ENCODE measurements at places on chromosomes 2 and 18.
A peak's percentile ranks its signal among the peaks of the same experiment; 100 is the strongest.

DNA sequence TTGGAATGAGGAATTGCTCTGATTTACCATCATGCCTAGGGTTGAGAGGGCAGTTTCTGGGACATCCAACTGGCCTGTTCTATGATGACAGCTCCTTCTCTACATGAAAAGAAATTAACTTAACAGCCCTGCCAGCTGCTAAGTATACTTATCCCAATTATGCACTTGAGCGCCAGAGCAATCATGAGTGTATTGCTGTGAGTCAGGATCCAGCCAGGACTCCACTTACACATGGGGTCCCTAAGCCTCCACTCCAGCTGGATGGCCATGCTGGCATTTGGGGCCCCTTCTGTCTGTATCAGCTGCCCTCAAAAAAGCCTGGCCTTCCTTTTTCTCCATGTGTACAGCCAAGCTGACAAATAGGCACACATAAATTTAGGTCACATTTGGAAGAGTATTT lies 481.9 kb downstream of the TMX3 start:
- DNase-seq, result peak; percentile 52

DNA sequence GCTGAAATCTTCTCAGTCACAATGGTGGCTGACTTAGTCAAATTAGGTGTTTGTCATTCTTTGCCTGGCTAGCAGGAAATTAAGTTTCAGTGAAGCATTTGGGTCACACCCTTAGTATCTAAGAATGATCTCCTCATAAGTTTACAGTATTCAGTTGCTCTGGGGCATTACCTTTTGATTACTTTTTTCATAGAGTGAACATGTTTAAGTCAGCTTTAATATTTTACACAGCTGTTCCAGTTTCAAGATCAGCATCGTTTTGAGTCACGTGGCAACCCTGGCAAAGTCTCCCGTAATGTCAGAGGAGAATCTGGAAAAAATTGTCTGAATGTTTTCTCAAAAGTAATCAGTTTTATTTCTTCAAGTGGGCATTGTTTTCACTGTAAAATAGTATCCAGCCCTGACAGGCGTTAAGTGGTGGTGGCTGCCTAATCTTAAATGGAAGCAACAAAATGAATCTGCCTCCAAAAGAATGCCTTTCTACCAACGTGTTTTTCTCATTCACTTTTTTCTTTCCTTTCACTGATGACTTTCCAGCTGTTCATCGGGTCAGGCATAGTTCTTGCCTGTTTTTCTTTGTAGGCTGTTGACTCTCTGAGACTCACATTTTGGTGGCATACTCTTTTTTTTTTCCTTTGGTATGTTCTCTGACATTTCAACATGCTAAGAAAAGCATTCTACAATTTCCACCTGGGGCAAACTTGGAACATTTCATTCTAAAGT lies 319.6 kb upstream of the TCF4 start:
- peak; percentile 14 for DNase-seq

DNA sequence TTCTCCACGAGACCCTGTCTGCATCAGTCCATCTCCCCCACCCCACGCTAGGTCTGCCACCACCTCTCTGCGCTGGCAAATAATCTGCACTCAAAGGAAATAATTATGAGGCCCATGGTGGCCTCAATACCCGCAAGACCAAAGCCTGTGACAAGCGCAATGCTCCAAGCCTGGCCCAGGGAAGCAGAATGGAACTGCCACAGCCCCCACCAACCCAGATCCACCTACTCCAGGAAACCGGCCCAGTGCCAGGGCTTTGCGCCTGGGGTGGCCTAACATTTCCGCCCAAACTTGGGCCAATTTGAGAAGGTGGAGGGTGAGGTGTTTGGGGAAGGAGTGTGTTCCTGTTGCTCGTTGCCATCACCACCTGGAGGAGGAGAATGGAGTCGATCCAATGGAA lies 26.0 kb upstream of the ATOH8 start:
- no peak for DNase-seq

DNA sequence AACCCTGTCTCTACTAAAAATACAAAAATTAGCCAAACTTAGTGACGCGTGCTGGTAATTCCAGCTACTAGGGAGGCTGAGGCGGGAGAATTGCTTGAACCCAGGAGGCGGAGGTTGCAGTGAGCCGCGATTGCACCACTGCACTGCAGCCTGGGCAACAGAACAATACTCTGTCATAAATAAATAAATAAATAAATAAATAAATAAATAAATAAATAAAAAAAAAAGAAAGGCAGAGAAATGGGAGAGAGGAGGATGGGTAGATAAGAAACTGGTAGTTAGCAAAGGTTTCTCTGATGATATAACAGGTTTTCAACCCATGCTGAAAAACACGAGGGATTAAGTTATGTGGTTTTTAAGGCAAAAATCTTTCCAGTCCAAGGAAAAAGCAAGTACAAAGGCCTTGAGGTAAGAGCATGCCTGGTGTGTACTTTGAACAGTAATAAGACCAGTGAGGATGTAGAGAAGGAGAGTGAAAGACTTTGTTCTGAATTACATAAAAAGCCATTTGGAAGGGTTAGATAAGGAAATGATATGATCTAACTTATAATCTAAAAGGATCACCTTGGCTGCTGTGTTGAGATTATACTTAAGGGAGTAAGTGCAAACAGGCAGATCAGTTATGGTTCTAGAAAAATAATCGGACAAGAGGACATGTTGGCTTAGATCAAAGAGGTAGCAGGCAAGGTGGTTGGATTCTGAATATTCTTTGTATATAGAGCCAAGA lies 159.3 kb downstream of the PTH2R start:
- DNase-seq, result no peak

DNA sequence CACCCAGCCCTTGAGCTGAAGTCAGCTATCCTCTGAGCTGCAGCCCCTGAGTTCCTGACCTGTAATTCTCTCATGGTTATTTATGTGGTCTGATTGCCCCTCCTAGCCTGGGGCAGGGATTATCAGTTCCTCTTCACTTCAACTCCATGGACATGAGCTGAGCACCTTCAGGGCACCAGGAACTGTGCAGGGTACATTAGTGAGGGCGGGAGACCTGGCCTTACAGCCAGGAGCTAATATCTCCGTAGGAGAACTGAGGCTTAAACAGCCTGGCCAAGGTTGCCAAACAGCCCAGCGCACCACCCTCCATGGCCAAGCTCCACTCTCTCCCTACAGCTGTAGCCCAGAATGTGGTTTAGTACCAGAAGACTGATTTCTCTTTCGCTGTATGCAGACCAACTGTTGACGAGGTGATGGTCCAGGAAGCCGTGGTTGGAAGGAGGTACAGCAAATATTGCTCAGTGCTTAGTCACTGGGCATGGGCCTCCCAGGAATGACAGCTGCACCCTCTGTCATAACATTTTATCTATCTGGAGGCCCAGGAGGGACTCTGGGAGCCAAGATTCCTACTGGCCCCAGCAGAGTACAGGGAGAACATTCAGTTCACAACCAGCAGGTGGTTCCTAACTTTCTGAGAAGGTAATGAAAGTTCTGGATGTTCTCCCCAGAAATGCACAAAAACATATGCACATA lies 228.7 kb upstream of the SIX2 start:
- no peak for DNase-seq

DNA sequence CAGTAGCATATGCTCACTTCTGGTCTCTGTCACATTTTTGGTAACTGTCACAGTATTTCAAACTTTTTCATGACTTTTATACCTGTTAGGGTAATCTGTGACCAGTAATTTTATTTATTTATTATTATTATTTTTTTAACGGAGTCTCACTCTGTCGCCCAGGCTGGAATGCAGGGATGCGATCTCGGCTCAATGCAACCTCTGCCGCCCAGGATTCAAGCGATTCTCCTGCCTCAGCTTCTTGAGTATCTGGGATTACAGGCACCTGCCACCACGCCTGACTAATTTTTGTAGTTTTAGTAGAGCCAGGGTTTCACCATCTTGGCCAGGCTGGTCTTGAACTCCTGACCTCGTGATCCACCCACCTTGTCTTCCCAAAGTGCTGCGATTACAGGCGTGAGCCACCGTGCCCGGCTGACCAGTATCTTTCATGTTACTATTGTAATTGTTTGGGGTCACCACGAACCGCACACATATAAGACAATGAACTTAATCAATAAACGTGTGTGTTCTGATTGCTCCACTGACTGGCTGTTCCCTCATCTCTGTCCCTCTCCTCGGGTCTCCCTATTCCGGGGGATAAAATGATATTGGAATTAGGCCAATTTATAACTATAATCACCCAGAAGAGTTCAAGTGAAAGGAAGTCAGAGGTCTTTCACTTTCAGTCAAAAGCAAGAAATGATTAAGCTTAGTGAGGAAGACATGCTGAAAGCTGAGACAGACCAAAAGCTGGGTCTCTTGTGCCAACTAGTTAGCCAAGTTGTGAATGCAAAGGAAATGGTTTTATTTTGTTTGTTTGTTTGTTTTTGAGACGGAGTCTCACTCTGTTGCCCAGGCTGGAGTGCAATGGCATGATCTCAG lies 22.9 kb downstream of the TGIF1 start:
- no peak for DNase-seq

GRCh38 chr2:196242131-196242620 lies 70.8 kb upstream of the STK17B start:
- no peak for DNase-seq

DNA sequence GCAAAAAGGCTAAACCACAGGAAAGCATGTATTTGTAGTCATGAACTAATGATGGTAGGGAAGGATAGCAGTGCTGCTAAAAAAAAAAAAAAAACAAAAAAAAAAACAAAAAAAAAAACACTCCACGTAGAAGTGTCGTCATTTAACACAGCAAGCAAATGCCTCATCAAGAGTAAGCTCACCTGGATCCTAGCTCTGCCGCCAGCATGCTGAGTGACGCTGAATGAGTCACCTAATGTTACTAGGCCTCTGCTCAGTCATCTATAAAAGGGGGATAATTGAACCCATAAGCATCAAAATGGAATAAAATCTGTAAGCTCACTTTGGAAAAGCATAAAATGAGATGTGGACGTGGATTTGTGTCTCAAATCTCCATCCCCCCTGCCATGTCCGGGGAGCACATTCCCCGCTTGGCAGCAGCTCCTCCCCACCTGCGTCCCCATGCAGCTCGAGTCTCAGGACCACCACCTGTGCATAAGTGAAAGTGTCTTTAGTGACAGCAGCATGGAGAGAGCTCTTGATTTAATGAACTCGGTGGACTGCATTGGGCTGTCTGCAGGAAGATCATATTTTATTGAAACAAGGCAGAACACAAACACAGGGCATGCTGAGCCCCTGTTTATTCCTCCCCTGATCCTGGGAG lies 427.5 kb downstream of the LRATD1 start:
- no peak for DNase-seq

DNA sequence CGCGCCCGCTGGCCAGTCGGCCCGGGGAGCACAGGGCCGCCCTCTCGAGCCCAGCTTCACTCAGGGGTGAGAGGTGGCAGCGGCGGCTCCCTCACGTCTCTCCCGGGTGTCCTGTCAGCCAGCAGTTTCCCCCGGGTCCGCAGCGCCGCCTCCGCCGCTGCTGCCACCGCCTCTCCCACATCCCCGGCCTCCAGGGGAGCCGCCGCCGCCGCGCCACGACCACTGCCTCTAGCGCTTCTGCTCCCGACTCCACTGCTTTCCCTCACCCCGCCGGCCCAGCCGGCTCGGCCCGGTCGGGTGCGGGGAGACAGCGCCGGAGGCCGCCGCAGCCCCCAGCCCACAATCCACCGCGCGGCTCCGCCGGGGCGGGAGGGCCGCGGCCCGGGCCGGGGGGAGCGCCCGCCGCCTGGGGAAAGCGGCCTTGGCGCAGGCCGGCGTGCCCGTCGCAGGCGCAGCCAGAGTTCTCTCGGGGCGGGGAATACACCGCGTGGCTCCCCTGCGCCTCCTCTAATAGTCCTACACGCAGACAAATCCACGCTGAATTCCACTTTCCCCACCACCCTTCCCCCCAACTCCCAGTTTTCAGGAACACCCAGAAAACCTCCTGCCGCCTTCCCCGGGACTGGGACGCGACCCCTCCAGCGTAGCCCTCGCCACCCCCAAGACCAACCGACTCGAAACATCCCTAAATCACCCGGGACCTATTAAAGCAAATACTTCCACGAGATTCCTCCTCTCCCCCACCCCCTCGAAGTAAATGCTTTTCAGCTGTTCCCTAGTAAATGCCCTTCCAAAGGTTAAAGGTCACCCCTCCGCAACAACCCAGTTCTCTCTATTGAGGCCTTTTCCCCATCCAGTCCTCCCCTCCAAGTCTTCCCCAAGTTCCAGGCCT lies at the start of gene VPS54:
Gene VPS54, minus strand, starts transcription at position 346 of the 892 bp plus-strand sequence. CDS start 35,429 bp downstream, outside the sequence.
- peak; percentile 53 for DNase-seq

DNA sequence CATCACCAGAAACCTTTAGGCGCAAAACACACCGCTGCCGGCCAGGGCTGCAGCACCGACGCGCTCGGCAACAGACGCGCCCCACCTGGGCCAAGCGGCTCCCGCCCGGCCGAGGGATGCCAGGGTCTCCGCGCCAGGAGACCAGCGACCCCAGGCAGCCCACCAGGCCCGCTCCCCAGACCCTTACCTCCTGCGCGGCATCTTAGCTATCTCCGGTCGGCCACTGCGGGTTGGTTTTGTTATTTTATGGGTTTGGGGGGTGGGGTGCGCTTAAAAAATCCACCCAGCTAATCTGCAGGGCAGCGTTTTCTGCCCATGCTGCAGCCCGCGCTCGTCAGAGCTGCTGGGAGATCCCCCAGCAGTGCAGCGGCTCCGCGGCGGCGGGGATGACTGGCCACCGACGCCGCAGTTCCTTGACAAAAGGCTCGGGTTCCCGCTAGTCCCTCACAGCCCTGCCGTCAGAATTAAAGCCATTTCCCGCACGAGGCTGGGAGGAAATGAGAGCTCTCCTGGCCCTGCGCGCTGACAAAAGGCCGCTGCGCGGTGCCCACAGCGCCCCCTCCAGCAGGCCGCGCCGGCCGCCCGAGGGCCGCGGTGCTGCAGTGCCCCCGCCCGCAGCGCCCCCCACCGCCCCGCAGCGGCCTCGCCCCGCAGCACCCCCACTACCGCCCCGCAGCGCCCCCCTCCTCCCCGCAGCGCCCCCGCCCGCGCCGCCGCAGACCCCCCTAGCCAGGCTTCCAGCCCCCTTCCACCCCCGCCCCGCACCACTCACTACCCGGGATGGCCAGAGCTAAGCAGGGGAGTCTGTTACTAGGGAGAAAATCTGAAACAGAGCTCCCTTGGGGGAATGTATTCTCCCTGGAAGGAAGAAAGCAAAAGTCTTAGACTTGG lies at the start of gene ADD2:
Gene ADD2, minus strand, starts transcription at position 502 of the 891 bp plus-strand sequence. CDS start 61,792 bp downstream, outside the sequence.
- no peak for DNase-seq

DNA sequence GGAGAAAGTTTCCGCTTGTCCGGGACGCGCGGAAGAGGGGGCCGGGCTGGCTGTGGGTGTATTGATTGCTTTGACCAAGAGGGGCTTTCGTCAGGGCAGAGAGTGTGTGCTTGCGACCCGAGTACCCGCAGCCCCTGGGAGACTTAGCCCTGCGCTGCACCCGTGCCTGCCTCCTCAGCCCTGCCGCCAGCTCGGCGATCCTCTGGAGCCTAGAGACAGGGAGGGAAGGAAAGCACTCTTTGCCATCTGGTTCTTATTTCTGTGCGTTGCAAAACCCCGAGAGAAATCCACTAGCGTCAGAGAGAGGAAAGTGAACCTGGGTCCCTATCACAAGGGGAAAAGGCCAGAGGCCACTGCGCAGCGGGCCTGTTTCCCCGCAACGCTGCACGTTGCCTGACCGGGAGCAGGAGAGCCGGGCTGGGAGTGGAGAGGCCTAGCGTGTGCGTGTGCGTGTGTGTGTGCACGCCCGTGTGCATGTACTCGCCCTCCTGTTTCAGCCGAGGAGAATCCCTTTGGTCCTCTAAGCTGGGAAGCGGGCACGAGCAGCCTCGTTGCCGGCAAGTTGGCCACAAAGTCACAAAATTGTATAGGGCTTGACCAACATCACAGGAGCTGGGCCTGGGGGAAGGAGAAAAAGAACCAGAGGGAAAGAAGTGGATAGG lies 1.7 kb downstream of the SIX3 start:
- no peak for DNase-seq

- no peak for DNase-seq
These were observed 121.4 kb downstream of the ST6GAL2 start for GRCh38 chr2:106764614-106765013.

- no peak for DNase-seq
These were observed 7.9 kb downstream of the FHOD3 start for GRCh38 chr18:36305375-36305774.

- no peak for DNase-seq
These were observed 52.1 kb downstream of the ABCG8 start for GRCh38 chr2:43890855-43891254.

Data from spinal cord (tissue), 10 donors.